ENCODE measurements at places on chromosomes 1 and 21. TPM values are rescaled to one million over a fixed set of nuclear protein-coding genes. Genes with fewer than 3 reads are reported as not detected.

Gene PDZK1
- total RNA-seq: 3.0 TPM

Gene TSPAN2
- 7.3 TPM for total RNA-seq

Gene E2F2
- total RNA-seq: 4.2 TPM

Gene METTL18
- 12.3 TPM for total RNA-seq

Gene TSSK3
- total RNA-seq: 0.55 TPM

Gene KAZN
- total RNA-seq: 22.5 TPM

Gene SLC25A24
- total RNA-seq: 54.3 TPM

Gene PPM1J
- 1.8 TPM for total RNA-seq

Gene LRRC3
- total RNA-seq: 3.4 TPM

Gene AUNIP
- total RNA-seq: 1.3 TPM

Gene LRRC38
- 1.6 TPM for total RNA-seq

Gene SPRR1A
- total RNA-seq: not detected

Gene ASPM
- total RNA-seq: 20.5 TPM

Gene OR6K2
- total RNA-seq: not detected

Gene EXO1
- total RNA-seq: 4.3 TPM

Gene PCP4L1
- total RNA-seq: 31.3 TPM

Gene DRAXIN
- total RNA-seq: 4.7 TPM

Gene RHD
- 0.49 TPM for total RNA-seq

Gene KIRREL1
- total RNA-seq: 80.8 TPM

Gene FAM167B
- total RNA-seq: 2.1 TPM

Gene ATP5PO
- 160 TPM for total RNA-seq

Gene C1orf226
- 12.4 TPM for total RNA-seq

Gene KIF2C
- 6.5 TPM for total RNA-seq

Gene PANK4
- 61.7 TPM for total RNA-seq

Gene SMG7
- 87.5 TPM for total RNA-seq

Gene IL22RA1
- total RNA-seq: not detected

Gene ADAM30
- total RNA-seq: not detected

Gene EFNA3
- total RNA-seq: 5.8 TPM

Gene ATXN7L2
- total RNA-seq: 9.6 TPM

Gene AGBL4
- 8.5 TPM for total RNA-seq

Gene TRIM45
- 8.7 TPM for total RNA-seq

Gene NECTIN4
- total RNA-seq: 3.6 TPM

Gene GPR37L1
- 0.88 TPM for total RNA-seq

Gene TMEM269
- 0.44 TPM for total RNA-seq

Gene SRM
- total RNA-seq: 21.1 TPM

Gene PIP5K1A
- 117 TPM for total RNA-seq

Gene PTPRF
- total RNA-seq: 169 TPM

Gene OR2L2
- 0.88 TPM for total RNA-seq

Gene SPATA1
- total RNA-seq: 1.8 TPM

Gene ANGPTL3
- total RNA-seq: 0.33 TPM

Measured in camera-type eye (tissue), 1 donor.